Activated T-cell treated with anti-CD3 and anti-CD28 coated beads for 24 hours (primary cell): ENCODE measurements at places on chromosomes 12 and 14.

- no peak for DNase-seq
Measured at GRCh38 chr14:105312973-105313372, 1.6 kb upstream of the PACS2 start.

GRCh38 chr14:33781236-33781635 lies 169.6 kb downstream of the EGLN3 start:
- no peak for DNase-seq

- DNase-seq: no peak
Measured at GRCh38 chr12:93358058-93358457, 19.7 kb upstream of the NUDT4 start.

DNA sequence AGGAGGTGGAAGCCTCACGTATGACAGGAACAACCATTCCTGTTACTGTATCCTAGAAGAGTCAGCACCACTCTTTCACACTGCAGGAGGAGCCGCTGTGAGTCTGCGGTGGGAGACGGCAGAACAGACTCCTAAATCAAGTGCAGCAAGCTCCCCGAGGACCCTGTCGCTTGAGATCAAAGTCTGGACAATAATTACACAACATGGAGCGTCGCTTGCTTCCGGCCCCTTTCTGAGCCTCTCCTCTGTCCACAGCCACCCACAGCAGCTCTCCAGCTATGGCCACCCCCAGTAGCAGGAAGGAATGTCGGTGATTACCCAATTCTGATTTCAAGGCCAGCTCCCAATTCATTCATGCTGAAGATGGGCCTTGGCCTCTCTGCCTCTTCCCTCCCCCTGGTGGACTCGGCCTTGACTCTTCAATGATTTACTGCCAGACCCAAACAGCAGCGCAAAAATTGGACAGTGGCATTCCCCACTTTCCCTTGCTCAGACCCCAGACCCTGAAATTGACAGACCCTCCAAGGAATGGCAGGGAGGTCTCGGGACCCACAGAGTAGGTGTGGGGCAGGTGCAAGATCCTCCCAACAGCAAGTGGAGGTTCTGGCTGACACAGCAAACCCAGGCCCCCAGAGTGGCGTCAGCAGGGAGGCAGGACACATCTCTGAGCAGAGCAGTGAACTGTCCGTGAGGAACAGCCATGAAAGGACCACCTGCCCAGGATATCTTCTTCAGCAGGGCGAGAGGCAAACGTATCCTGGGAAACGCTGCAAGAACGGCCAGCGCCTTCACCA lies 272.7 kb upstream of the DIO3 start:
- DNase-seq: no peak

DNA sequence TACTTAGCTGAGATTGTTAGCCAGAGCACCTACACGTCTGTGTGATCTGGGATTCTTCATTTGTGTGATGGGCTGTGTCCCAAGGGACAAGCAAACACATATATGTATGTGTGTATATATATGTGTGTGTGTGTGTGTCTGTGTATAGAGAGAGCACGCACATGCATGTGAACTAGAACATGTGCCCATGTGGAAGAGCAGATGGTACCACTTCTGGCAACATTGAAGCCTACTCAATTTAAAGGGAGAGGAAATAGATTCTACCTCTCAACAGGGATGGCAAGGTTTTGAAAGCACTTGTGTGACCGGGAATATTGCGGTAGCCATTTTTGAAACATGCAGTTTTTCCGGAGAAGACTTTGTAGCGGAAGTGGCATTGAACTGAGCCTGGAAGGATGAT lies 1.4 kb downstream of the TOMM20L start:
- no peak for DNase-seq

DNA sequence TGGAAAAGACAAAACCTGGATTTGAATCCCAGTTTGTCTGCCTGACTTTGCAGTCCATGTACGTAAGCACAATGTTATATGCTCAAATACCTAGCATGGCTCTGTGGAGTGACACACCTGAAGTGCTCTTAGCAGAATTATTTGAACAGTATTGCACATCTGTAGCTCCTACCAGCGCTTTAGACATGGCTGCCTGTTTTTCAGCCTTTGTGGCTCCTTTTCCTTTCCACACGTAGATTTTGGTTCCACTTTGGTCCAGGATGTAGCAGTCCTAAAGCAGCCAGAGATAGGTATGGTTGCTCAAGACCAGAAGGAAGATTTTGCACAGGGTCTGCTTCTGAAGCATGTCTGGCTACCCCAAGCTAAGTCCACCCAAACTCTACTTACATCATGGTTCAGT lies 9.1 kb downstream of the AVIL start:
- DNase-seq: no peak

GRCh38 chr12:97487470-97487869 lies 24.9 kb downstream of the RMST start:
- DNase-seq: no peak

GRCh38 chr14:106268013-106268727 lies 741.8 kb downstream of the TMEM121 start:
- DNase-seq: peak; percentile 82

DNA sequence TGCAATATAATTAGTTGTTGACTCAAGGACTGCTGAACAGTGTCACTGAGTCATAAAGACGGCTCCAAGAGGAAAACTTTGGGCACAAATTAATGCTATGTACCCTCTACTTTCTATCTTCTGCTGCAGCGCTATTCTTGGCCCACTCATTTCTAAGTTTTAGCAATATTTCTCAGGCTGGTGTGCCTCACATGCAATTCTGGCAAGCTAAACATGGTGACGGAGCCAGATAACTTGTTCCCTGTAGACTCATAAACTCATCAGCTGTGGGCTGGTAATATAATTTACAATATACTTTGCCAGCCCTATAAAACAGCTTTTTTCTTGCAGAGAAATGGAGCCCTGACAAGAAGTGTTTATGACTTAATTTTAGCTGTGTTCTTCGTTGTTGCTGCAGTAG lies 615.1 kb downstream of the NRXN3 start:
- DNase-seq: no peak

GRCh38 chr12:106954462-106955376 lies 988 bp upstream of the TMEM263 start:
- no peak for DNase-seq

DNA sequence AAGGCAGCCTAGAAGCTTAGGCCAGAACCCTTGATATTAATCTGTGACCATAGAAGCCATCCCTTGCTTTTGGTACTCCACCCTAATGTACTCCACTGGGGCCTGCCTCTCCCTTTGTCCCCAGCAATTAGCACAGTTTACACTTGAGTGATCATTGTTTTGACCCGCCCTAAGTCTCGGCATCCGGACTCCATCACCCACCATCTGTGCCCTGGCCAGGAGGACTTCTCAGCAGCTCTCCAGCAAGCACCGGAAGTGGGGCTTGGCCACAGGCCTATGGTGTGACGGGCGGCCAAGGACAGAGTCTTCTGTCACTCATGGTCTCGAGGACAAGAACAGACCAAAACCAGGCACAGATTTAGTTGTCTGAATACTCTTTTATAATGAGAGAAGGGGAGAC lies 126.5 kb upstream of the NTF3 start:
- no peak for DNase-seq

DNA sequence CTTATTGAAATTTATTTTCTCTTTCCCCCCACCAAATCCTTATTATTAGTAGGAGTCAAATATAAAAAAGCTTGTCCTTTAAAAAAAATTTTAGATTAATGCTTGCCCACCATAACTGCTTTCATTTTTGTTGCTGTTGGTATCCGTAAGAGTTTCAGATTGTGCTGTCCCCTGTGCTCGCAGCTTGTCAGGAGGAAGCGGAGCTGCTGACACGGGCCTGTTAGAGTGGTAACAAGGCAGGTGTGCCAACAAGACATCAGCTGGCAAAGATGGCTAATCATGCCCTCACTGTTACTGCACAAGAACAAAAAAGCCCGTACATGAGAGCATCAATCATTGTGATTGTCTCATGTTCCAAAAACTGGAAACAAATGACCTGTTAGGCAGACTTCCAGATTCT lies 148.4 kb downstream of the ALG10B start:
- DNase-seq: no peak

DNA sequence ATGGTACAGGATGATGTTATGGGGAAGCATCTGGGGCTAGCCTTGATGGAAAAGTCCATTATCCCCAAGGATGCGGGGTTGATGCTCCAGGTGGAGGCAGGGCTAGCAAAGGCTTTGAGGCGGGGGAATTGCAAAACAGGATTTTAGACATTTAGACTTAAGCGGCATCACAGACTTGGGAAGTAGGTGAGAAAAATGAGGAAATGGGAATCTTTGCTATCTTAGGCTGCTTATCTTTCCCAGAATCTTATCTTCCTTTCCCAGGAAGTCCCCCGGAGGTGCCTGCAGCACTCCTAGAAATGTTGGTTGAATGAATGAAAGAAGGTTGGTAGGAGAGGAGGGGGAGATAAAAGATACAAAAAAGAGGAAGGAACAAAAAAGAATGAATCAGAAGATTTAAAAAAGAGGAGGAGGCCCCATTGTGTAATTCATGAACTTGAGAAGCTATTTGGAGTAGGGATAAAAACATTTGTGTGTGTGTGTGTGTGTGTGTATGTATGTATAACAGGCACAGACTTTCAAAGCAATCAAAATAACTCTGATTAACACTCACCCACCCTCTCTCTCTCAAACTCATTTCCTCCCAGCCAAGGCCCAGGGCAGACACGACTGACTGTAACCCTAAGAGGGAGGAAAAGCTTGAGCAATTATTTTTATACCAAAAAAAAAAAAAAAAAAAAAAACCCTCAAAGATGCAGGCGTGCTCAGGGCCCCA lies 62.5 kb upstream of the TBX3 start:
- DNase-seq: no peak

DNA sequence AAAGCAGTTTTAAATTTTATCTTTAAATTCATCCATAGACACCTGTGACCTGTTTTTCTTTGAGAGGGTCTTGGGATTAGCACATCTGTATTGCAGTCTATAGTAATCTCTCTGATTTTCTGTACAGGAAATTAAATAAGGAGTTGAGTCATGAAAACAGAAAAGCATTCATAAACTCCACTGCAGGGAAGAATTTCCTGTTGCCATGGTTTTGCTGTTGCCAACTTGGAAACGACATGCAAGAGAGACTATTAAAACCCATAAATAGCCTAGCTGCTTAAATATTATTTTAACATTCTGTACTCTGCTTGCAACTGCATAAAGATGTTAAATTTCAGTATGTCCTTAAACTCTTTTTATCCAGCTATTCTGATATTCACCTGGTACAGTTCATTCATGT lies 281.0 kb upstream of the RGS6 start:
- no peak for DNase-seq
